ENCODE measurements at places on chromosomes 3 and 15.

- no peak for DNase-seq
Observed at GRCh38 chr15:41207687-41208448, 22.7 kb downstream of the EXD1 start.

DNA sequence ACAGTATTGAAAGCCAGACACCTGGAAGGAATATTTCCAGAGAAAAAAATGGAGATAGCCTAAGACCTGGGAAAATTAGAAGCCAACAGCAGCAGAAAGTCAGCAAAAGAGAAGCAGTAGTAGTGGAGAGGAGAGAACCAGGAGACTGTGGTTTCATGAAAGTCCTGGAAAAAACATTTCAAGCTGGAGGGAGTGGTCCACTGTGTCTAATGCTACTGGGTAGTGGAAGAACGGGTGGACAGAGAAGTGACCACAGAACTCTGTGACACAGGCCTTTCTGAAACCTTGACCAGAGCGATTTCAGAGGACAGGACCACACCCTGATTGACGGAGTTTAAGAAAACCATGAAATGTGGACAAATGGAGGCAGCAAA lies 15.3 kb upstream of the SH3BP5 start:
- no peak for DNase-seq

DNA sequence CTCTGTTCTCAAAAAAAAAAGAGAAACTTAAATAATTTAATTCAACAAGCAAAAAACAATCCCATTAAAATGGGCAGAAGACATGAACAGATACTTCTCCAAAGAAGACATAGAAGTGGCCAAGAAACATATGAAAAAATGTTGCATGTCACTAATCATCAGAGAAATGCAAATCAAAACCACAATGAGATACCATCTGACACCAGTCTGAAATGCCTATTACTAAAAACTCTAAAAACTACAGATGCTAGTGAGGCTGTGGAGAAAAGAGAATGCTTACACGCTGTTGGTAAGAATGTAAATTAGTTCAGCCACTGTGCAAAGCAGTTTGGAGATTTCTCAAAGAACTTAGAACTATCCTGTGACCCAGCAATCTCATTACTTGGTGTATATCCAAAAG lies 382.9 kb downstream of the OTOL1 start:
- DNase-seq: no peak

DNA sequence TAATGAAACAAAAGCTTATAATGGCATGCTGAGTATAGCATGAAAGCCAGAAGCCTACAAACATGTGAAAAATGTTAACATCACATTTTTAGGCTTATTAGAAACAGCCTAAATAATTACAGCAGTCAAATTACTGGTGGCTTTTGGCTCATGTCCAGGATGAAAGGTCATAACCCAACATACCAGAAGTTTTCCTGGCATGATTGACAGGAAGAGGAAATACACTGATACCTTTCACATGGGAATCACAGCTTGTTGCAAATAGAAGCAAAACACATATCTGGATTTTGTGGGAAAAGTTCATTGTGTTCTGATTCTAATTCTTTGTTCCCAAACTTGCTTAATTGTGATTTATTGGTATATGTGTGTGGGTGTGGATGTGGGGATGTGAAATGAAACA lies 393.5 kb upstream of the ARRDC4 start:
- DNase-seq: no peak

DNA sequence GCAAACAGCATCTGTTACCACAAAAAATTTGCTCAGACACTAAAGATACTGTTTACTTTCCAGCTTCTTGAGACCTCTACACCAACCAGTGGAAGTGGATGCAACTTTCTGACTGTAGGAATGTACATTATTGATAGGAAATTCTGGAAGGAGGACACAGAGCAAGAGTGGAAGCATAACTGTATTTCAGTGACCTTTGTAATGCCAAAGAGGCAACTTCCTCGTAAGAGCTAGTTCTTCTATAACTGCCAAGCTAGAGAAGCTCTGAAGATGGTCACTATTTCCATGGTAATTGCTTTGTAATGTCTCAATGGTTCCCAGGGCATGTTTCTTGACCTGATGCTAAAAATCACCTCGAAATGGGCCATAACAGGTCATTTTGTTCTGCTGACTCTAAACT lies 96.3 kb upstream of the SLC2A2 start:
- DNase-seq: no peak

DNA sequence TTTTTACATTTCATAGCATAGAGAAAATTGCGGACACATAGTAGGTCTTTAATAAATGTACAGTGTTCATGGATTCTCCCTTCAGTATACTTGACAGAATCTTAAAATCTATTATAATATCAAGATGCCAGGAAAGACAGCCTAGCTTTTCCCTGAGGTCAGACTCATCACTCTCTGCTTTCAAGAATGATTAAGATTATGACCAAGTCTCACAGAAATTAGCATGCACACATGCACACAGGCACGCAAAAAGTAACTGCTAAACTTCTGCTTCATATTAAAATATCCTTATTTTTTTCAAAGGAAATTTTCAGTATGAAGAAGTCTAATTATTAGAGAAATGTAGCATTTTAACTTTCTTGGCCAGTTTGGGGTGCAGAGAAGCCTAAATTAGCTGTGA lies 493.8 kb upstream of the NECTIN3 start:
- no peak for DNase-seq

- DNase-seq: no peak
Observed at GRCh38 chr3:62318365-62318751, 55.0 kb downstream of the FEZF2 start.

DNA sequence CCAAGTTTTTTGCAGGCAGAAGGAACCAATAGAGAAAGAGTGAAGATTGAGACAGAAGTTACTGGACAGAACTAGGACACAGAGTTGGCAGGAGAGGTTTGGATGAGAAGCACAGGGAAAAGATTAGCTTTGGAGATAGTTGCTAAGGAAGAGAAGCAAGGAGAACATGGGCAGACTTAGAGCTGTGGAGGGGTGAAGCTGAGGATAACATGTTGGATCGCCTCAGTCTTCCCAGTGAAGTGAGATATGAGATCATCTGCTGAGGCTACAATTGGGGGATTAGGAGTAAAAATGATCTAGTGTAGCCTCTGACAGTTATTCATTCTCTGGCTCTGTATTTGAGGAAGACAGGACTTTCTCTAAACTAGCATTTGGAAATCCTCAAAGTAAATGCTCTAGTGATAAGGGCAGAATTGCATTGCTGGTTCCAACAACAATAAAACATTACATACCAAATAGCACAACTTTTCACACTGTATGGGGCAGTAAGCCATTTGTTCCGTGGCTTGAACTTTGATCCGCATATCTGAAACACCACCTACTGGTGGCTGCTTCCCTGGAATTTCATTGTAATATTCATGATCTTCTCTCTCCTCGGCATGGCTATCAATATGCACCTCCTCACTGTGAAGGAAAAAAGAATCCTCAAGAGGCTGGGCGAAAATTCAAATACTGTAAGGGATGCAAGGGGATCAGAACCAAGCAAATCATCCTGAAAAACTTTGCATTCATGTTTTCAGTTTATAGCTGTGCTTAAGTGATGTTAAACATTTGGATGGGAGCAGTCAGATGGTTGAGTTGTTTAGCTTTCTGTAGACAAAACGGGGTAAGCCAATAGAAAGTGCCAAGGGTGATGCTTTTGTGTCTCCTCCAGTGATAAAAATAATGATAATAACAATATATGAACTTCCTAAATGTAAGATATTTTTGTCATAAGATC lies 22.2 kb upstream of the EID1 start:
- peak; percentile 26 for DNase-seq

GRCh38 chr15:79673416-79674123 lies 223.2 kb downstream of the MTHFS start:
- DNase-seq: peak; percentile 50

GRCh38 chr15:72850833-72851232 lies 67.3 kb upstream of the ADPGK start:
- no peak for DNase-seq

GRCh38 chr3:120435621-120436020 lies 15.2 kb downstream of the FSTL1 start:
- no peak for DNase-seq

GRCh38 chr3:32240159-32240545 lies 1.7 kb downstream of the CMTM8 start:
- peak; percentile 62 for DNase-seq

- no peak for DNase-seq
Observed at GRCh38 chr3:154590675-154591384, 160.8 kb upstream of the GPR149 start.

DNA sequence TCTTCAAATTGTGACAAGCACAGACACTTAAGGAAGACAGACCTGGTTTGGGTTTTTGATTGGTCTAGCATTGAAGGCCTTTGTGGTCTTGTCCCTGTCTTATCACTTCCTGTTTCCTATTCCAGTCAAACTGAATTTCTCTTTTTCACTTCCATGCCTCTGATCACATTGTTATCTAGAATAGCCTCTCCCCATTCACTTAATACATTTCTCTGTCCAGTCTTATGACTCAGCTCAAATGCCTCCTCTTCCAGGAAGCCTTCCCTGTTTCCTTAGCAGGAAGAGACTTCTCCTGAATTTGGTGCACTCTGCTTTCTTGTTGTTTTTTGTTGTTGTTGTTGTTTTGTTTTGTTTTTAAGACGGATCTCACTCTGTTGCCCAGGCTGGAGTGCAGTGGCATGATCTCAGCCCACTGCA lies 45.5 kb downstream of the LIMD1 start:
- no peak for DNase-seq

DNA sequence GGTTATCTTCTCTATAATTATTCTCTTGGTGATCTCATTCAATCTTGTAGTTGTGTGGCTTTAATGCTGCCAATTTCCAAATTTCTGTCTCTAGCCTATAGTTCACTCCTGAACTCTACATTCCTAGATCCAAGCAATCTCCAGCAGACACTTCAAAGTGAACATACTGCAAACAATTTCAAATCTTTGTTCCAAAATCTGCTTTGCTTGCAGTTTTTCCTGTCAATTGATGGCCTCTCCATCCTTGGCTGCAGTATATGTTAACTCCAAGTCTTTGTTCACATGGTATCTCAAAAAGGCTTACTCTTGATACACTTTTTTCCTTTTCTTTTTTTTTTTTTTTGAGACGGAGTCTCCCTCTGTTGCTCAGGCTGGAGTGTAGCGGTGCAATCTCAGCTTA lies 17.4 kb downstream of the NAA50 start:
- no peak for DNase-seq

DNA sequence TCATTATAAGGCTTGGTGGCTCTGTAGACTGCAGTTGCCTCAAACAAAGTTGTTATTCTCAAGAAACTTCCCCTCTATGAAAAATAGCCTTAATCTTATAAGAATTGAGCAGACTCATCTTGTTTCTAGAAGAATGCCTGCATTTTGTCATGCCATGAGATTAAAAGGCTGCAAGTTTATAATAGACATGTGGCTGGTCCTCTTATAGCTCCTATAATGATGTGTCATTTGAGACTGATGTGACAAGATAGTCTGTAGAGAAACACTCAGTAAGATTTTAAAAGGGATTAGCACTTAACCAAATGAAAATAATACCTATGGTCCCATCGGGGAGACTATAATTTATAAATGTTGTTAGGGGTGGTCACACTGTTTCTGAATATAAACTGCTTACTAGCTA lies 312.5 kb downstream of the OXSM start:
- DNase-seq: no peak

DNA sequence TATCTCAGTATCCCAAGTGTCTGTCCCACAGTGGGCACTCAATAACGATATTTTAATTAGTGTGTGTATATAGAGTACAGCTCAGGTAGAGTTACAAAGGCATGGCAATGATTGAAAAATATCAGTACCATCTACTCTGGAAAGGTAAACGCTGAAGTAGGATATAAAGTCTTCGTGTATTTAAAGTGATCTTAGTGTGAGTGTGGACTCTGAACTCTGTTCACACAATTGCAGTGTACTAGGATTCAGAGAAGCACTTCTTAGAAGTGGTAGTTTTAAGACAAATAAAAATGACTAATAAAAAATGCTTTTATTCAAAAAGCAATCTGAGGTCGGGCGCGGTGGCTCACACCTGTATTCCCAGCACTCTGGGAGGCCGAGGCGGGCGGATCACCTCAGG lies 62.9 kb upstream of the RAP2B start:
- DNase-seq: no peak

DNA sequence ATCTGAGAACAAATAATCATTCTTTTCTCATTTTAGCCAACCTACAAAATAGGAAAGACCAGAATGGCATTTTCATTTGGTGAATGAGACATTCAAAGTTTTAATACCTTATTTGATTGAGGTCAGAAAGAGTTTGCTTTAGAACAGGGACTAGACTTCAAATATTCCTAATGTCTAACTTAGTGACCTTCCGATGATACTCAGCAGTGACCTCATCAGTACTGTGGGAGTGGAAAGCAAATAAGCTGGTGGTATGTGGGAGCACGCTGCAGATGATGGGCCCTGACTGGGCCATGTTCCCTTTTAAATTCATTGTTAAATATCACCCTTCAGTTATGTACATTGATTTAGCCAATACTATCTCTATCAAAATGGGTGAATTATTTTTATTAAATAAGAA lies 223.3 kb downstream of the P3H2 start:
- peak; percentile 31 for DNase-seq

DNA sequence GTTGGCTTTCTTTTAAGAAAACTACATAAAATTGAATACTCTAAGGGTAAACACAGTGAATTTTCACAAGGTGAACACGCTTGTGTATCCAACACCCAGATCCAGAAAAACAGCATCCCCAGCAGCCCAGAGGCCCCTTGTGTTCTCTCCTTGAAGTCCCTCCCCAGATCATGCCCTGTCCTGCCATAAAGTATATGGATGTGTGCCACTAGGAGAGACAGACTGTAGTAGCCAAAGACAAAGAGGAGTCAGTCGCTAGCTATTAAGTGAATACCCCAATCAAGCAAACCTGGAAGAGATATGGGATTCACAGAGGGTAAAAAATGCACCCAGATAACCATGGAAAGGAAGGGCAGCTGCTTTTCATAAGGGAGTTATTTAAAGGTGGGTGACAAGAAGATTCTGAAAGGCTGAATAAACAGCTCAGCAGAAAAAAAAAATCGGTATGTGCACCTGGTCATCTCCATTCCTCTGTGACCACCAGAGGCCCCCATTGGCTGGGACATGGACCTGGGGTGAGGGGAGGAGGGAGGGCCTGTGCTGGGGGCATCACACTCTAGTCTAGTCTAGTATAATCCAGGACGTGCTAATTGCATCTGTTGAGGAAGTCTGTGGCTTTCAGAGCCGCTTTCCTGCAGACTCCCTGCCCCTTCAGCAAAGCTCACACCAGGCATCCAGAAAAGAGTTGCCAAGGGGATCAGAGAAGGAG lies 167.3 kb upstream of the NDN start:
- no peak for DNase-seq

- DNase-seq: no peak
Observed at GRCh38 chr15:29142129-29142747, 127.4 kb downstream of the NSMCE3 start.

- peak; percentile 62 for DNase-seq
Observed at GRCh38 chr15:70259640-70260508, 162.2 kb upstream of the TLE3 start.

DNA sequence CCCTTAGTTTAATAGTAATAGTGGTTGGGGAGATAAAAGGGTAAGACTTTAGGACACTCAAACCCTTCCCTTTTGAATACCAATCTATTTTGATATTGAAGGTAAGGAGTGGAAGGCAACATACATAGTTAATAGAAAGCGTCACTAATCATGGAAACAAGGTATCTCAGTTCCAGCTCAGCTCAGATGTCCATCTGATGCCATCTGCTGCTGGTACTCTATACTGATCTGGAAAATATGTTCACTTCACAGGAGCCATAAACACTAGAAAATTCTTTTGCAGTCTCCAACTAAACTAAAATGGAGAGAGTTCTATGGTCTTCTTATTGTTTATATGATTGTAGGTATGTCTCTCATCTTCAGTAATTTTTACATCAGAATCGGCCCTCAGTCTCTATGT lies 1777.1 kb downstream of the OTOL1 start:
- no peak for DNase-seq

- peak; percentile 70 for DNase-seq
Observed at GRCh38 chr15:26891448-26892181, 24.8 kb downstream of the GABRA5 start.

GRCh38 chr3:46006238-46007032 lies 10.8 kb upstream of the FYCO1 start:
- DNase-seq: no peak
